A673 (cell line): ENCODE measurements at places on chromosomes 2 and 18. TPM values are rescaled to one million over a fixed set of nuclear protein-coding genes. Genes with fewer than 3 reads are reported as not detected.

GRCh38 chr18:23107718-23108117 is 27.6 kb upstream of the CABLES1 start:
- DNase-seq = peak; percentile 67

DNA sequence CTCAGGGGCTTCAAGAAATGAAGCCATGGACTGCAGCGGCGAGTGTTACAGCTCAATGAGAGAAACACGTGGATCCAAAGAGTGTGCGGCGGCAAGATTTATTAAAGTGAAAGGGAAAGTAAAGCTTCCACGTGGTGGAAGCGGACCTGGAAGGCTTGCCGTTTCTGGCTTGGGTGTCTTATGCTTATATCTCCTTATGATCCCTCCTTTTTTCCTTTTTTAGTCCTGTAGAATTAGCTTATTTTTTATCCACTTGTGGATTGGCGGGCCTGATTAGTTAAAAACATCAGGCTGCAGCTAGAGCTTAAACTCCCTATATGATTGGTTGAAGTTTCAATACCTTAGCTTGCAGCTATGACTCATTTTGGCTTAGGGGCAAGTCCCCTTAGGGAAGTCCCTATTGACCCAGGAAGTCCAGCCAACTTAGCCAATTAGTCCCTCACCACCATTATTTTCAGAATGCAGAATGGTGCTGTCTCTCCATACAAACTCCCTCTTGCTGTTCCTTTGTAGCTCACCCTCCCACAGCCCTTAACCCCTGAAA is 11.6 kb upstream of the HNMT start:
- DNase-seq = no peak

GRCh38 chr18:11391661-11392060 is 217.7 kb upstream of the SLC35G4 start:
- no peak for DNase-seq

GRCh38 chr2:159960414-159960813 is 102.0 kb downstream of the PLA2R1 start:
- DNase-seq = peak; percentile 49

DNA sequence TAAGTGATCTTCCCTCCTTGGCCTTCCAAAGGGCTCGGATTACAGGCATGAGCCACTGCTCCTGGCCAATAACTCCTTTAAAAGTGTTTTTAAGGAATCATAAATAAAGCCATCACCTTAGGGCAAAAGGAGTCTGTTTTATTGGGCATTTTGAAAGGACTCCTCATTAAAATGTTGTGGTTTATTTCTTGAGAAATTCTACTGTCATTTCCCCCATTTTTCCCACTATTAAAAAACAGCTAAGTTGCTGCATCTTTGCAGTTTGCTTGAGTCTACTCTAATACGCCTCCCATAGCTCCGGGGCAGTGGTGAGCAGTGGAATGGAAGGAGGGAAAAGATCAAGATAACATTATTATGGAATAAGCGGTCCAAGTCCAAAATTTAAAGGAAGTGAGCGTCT is 293.2 kb downstream of the PIEZO2 start:
- no peak for DNase-seq

DNA sequence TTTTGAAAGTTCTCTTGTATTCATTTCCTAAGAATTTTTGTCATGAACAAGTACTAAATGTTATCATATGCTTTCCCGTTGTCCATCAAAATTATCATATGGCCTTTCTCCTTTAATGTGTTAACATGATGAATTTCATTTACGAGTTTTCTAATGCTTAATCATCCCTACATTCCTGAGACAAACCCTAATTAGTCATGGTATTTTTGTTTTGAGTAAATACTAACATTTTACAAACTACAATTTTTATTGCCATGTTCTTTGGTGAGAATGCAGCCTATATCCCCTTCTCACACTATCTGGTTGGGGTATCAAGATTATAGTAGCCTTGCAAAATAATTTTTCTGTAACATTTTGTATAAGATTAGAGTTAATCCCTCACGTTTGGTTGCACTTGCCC is 14.5 kb downstream of the SMAD2 start:
- no peak for DNase-seq

DNA sequence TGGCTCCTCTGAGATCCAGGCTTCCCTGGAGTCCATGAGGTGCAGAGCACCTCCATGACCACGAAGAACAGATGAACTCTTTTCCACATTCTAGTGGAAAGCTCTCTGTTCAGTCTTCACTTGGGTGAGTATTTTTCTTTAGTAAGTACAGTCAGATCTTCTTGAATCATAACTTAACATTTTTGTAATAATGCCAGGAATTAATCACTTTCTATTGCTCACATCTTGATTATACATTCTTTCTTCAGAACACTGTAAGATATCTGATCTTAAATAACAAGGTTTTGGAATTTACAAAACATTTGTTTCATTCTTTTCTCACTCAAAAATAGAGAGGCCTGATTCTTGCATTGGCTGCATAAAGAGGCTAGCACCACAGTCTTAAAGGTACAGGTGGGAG is 45.4 kb upstream of the RND3 start:
- no peak for DNase-seq

- peak; percentile 58 for DNase-seq
Measured at GRCh38 chr2:1721706-1722646, 22.3 kb downstream of the PXDN start.

DNA sequence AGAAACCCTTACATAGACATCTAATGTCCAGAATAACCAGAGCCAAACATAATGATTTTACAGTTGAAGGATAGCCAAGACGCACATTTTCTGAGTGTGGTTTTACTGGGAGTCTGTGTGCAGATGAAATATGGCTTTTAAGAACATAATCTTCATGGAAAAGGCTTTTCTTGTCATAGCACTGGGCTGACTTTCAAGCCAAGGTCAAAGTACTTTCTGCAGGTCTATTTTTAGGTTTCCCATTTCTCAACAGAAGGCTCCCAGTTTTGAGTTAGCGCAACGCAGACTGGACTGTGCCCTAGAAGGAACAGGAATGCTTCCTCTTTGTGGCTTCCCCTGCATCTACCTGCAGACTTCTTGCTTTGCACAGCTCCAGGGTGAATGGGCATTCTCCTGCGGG is 92.3 kb upstream of the UPP2 start:
- no peak for DNase-seq

GRCh38 chr2:140363131-140363530 is 1582.9 kb upstream of the NXPH2 start:
- DNase-seq = no peak

DNA sequence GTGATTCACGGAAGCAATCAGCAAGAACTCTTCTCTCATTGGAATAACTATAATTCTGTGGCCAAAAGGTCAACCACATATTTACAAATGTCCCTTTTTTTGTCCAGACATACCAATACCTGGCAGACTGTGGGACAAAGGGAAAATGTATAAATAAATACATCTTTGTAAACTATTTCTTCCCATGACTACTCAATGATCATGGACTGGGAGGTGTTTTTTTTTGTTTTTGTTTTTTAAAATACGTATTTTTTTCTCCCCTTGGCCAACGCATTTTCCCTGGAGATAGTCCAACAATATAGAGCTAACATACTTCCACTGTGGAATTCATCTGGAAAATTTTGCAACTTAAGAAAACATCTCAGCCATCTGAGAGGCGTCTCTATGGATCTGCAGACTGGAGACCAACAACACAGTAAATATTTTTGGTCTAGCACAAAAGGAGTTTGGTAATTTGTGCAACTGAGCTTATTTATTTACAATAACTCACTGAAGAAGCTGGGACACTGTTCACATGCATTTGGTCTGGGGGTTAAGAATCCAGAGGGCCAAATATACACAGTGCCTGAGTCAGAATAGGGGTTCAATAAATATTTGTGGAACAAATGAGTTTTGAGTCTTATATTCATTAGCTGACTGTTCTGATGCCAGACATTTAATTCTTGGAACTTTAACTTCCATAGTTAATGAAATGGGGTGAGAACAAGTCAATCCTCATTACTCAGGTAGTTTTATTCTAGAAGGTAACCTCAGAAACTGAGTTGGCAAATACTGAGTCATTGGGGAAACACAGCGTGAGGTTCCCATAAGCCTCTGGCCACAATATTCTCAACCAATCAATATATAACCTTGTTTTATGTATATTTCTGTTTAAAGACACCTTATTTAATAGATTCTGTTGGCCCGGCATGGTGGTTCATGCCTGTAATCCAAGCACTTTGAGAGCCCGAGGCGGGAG is 36.2 kb downstream of the CCBE1 start:
- no peak for DNase-seq

- no peak for DNase-seq
Measured at GRCh38 chr2:45616658-45617411, 5.8 kb upstream of the SRBD1 start.

- DNase-seq = no peak
Measured at GRCh38 chr2:13558368-13558767, 841.6 kb downstream of the TRIB2 start.

The ERICH2 gene
- total RNA-seq = not detected in 2 replicates

The GPAT2 gene
- not detected in 2 replicates for total RNA-seq

The DOCK10 gene
- 5.1 and 6.1 TPM in 2 replicates for total RNA-seq

The ASB18 gene
- total RNA-seq = not detected in 2 replicates

The SPRED2 gene
- 79.4 and 81.0 TPM in 2 replicates for total RNA-seq

The LGALSL gene
- total RNA-seq = 5.9 and 7.4 TPM in 2 replicates

The SPC25 gene
- total RNA-seq = 56.3 and 64.3 TPM in 2 replicates

The RAB11FIP5 gene
- total RNA-seq = 12.9 and 13.7 TPM in 2 replicates

The LIMS3 gene
- 2.3 and 2.7 TPM in 2 replicates for total RNA-seq
